NCI-H526 treated with DMSO at 0.1 percent for 48 hours (cell line): ENCODE measurements at places on chromosomes 12 and 14.

GRCh38 chr12:51809193-51809592 is 39.3 kb downstream of the FIGNL2 start:
- peak; percentile 91 for DNase-seq

DNA sequence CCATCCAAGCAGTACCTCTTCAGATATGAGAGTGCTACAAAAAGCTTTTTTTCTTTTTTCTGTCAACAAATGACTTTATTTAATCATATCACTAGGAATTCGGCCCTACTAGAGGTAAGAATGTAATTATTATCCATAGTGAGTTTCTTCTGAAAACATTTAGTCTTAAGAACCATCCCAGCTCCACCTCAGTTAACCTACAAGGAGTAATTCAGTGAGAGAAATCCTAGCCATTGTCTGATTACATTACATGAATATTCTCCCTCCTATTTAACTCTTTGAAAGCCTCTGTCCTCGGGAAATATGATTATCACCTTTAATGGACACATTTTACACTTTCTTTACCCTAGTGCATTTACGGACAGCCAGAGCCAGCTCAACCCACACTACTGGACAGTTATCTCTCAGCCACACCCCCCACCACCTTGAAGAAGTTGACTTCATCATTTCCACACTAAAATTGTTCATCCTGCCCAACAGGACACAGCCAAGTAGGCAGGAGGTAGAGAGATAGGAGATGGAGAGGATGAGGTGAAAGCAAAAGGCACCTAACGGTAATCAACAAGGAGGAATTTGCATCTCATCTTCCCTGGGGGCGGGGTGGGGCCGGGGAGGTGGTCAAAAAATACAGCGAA is 1.3 kb downstream of the PPFIA2 start:
- DNase-seq, result no peak

GRCh38 chr12:46983959-46984841 is 95.2 kb upstream of the PCED1B start:
- DNase-seq, result peak; percentile 22

- DNase-seq, result peak; percentile 88
Measured at GRCh38 chr12:13595536-13596443, 385.6 kb downstream of the GRIN2B start.

GRCh38 chr12:49367381-49368239 is at the start of gene SPATS2:
TSS of gene SPATS2 (plus strand) at chr12:49367462. CDS start at chr12:49461013, 93,551 bp downstream.
- peak; percentile 58 for DNase-seq

GRCh38 chr12:62720661-62721330 is 214.2 kb downstream of the PPM1H start:
- DNase-seq, result no peak

- no peak for DNase-seq
Measured at GRCh38 chr12:27148791-27149190, 66.4 kb upstream of the C12orf71 start.

GRCh38 chr12:130719263-130719859 is 3.3 kb upstream of the RIMBP2 start:
- peak; percentile 24 for DNase-seq
